Neural crest cell (in vitro differentiated cells): ENCODE measurements at places on chromosomes 6 and 20.

GRCh38 chr6:12419631-12420272 lies 129.6 kb downstream of the EDN1 start:
- DNase-seq, result no peak

DNA sequence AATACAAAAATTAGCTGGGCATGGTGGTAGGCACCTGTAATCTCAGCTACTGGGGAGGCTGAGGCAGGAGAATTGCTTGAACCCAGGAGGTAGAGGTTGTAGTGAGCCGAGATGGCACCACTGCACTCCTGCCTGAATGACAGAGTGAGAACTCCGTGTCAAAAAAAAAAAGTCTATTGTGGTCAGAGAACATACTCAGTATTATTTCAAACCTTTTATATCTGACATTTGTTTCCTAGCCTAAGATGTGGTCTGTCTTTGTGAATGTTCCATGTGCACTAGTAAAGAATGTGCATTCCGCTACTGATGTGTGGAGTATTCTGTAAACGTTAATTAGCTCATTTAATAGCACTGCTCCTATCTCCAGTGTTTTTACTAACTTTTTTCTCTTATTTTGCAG lies 11.7 kb downstream of the RAB22A start:
- no peak for DNase-seq

DNA sequence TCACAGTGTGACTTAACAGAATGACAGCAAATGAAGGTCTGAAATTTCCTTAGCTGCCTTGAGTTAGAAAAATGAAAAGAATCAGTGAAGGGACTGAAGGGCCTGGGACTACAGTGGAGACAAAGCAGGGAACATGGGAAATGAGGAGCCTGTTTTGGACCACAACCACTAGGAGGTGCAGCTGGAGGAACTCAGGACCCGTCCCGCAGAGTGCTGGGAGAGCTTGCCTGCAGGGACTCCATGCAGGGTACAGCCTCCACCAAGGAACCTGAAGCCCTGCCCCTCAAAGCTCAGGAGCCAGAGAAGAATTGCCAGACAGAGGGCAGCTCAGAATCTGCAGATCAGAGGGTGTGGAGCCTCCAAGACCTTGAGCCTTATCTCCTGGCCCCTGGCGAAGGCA lies 50.7 kb downstream of the LRFN2 start:
- peak; percentile 4 for DNase-seq

DNA sequence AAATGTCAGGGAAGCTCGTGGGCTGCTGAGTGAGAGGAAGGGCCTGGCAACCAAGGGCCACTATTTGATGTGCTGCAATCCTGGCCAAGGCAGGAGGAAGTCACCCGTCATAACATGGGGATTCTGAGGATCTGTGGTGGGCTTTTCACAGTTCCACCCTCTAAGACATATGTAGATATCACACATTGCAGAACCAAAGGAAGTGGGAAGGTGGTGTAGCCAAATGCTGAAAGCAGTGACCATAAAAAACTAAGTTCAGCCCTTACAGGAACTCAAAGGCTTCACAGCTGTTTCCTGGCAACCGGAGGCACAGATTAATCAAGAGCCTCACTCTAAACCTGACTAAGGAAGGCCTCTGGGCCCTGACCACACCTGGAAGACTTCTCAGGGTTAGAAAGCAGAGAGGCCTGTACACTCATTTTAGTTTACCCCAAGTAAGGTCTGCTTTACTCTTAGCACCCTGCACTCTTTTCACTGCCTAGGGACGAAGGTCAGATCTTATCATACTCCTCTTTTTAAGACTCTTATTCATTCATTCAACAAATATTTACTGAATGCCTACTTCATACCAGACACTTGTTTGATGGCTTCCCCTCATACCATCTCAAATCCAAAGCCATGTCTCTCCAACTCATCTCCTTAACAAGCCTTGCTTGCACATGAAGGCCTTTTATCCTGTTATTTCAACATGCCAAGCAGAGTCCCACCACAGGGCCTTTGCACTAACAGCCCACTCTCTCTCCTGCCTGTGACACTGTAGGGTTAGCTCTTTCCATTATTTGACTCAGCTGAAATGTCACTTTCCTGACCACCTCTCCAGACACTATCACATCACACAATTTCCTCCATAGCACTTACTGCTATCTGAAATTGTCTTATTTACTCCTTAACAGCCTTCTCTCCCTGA lies 2.6 kb downstream of the UBE2V1 start:
- DNase-seq, result no peak

DNA sequence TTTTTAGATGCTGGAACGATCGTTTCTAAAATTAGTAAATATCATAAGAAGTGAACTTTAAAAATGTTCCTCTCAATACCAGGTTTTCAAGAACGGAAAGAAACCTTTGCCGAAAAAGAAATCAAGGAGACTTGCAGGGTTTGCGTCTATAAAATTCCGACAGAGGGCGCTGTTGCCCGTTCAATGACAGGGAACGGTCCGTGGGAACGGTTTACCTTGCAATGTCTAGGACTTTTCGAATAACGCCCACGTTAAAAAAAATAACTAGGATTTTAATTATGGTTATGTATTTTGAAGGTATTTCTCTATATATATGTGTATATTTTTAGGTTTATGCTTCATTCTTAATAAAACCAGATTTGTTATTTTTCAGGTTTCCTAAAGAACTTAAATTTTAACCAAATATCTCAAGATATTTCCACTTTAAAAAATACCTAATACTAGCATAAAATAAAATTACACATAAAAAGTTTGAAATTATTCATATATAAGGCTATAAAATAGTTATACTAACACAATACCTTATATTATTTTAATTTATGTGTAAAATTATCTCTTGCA lies 2.5 kb upstream of the TFAP2B start:
- DNase-seq, result peak; percentile 82

GRCh38 chr20:60038400-60039008 lies 80.3 kb downstream of the CDH26 start:
- no peak for DNase-seq

- DNase-seq, result no peak
These were observed 433.8 kb upstream of the NRSN1 start for GRCh38 chr6:23692184-23692583.

- DNase-seq, result no peak
These were observed 621.6 kb downstream of the KIF16B start for GRCh38 chr20:15951658-15952057.

GRCh38 chr6:129835691-129836090 lies 25.4 kb downstream of the TMEM244 start:
- no peak for DNase-seq

DNA sequence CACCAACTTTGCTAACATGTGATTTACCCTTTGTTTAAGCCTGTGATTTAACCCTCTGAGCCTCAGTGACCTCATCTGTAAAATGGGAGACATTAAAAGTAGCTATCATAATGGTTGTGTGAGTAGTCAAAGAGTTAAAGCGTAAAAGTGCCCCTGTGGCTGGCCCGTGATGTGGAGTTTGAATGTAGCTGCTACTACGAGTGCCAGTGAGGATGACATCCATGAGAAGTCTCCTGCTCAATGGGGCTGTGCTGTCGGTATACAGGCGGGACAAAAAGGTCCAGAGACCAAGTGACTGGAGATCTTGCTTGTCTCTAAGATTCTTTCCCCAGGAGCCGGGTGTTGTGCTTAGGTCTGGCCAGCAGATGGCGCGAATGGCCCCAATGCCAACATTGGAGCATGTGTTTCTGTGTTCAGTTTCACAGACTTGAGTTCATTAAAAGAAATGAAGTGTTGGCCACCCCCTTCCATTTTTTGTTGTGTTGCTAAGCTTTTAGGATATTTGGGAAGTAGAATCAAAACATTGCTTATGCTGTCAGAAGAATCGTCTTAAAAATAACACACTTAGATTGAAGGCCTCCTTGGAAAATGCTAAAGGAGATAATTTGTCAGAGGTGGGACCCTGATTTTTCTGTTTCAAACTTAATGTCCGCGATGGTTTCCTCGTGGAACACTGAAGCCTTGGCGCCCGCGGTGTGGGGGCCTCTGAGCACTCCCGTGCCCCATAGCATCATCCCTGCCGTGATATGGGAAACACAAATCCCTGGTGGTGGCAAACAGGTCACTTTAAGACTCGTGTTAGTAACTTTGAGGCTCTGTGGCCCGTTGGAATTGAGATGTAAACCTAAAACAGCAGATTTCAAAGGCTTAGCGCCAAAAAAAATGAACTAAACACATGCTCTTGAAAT lies 9.3 kb upstream of the RBM38 start:
- peak; percentile 89 for DNase-seq

- no peak for DNase-seq
These were observed 40.6 kb downstream of the MAFB start for GRCh38 chr20:40648210-40649072.
